ENCODE measurements at places on chromosomes 2 and 18.

GRCh38 chr2:57528499-57528898, 518.1 kb upstream of the VRK2 start:
- no peak for DNase-seq

DNA sequence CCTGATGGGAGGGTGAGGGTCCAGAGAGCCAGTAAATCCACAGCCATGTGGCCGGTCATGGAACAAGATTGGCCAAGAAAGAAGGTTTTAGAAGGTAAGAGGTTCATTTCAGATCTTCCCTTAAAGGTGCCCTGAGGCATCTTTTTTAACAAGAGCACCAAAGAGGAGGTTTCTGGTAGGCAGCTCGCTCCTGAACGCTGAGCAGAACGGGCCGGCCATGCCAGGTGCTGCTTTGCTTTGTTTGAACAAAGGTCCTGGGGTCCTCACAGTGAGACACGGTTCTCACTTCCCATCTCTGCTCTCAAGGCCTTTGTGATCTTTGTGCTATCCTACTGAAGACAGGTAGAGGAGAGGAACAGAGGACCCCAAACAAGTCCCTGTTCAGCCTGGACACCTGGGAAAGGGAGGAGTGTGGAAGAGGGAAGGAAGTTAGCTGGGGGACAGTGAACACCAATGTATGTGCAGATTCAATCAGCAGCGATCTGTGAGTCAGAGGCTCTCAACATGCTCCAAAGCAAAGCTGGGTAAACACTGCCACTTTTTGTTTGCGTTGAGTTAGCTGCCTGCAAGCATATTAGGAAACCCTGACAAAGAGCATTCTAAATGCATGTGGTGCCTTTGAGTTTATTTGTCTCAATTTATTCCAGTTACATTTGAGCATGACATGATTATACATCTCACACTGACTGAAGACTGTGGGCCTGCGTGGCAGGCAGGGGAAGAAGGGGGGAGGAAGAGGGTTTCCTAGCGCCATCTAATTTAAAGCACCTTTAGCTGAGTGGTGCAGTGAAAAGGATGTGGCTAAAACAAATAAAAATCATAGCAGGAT, 102.4 kb downstream of the ASB1 start:
- peak; percentile 9 for DNase-seq

DNA sequence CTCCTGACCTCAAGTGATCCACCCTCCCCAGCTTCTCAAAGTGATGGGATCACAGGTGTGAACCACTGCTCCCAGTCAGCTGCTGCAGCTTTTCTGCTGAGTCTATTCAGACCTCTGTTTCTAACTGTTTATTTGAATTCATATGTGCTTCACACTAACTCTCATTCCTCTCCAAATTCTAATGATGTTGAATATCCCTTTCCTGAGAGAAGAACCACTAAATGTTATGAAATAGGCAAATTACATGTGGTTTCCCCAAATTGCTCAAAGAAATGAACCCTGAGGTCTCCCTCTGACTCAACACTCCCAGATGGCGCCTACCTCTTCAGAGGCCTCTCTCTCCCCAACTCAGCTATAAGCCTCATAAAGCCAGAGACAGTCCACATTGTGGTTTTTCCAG, 98.6 kb downstream of the IRS1 start:
- no peak for DNase-seq

DNA sequence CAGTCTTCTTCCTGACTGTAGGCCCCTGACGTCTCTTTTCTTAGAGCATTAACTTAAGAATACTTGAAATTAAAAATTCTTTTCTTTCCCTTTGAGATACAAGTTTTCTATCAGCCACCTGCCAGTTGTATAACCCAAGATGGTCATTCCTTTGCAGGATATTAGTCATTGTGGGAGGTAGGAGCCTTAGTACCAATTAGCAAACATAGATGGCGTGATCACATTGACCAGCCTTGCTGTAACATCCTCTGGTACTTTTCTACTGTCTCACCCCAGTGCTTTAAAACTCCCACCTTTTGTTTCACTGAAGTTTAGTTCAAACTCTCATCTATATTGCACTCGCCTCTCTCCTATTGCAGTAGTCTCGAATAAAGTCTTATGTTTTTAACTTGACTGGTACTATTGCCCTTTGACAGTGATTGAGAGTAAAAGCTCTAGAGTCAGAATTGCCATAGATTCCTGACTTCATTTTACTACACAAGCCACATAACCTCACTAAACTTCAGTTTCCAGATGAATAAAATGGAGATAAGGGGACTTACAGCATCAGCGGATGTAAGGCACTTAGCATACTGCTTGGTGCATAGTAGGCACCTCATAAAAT, 74.1 kb downstream of the VRK2 start:
- DNase-seq: no peak

DNA sequence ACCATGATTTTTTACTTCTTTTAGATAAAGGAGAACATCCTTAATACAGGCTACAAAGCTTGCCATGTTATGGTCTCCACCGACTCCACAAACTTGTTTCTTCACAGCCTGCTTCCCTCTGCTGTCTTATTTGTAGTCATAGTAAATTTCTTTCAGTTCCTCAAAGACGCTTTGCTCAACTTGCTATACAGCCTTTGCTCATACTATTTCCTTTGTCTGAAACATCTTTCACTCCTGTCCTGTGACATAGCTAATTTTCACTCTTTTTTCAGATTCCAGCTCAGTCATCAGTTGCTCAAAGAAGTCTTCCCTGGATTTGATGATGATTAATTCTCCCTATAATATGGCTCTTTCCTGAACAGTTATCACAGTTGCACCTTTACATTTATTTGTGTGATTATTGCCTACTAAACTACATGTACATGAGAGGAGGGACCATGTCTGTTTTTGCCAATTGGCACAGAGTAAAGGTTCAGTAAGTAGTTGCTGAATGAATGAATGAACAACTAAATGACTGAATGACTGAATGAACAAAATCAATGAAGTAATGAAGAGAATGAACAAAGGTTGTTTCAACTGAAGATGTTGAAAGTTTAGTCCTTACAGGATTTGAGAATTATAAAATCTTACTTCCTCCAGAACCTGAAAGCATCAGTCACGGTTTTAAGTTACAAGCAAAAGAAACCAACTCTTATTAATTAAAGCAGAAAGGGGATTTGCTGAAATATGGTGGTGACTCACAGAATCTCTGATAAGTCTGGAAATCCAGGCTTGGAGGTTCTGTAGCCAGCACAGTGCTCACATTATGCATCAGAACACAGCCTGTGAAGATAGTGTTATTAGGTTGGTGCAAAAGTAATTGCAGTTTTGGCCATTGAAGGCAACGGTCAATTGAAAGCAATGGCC, 186.4 kb upstream of the FAM98A start:
- no peak for DNase-seq

DNA sequence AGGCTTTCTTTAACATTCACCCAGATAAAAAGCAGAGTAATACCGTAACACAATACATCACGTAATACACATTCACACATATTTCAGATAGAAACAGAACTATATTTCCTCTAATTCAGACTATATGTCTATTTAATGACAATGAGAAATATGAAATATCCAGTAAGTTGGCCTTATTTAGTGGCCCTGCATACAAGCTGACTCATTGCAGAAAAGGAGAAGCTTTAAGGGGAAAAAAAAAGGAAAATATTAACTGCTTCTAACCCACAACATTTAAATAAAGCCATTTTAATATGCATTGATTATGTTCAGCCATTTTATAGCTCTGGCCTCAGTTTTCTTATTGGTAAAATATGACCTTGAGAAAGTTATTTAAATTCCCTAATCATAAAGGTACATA, 94.8 kb downstream of the PPP1R1C start:
- DNase-seq: no peak

GRCh38 chr2:111671426-111672150, 212.4 kb downstream of the ANAPC1 start:
- no peak for DNase-seq
